ENCODE measurements at places on chromosomes 13 and 19.

DNA sequence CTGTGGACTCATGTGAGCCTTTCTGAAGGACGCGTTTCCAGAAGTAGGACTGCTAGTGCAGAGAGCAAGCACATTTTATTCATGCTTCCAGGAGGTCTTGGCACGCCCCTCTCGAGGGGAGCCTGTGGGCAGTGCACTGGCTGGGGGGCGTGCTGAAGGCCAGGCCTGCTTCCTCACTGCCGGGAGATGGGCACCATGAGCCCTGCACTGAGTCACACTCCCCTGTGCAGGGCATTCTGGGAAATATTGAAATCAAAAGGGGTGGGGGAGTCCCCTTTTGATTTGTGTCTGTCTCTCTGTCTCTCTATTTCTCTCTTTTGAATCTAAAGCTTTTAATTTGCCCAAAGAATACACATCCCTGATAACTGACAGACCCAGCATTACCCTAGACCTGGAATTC, 34.0 kb downstream of the DPF1 start:
- no peak for DNase-seq

DNA sequence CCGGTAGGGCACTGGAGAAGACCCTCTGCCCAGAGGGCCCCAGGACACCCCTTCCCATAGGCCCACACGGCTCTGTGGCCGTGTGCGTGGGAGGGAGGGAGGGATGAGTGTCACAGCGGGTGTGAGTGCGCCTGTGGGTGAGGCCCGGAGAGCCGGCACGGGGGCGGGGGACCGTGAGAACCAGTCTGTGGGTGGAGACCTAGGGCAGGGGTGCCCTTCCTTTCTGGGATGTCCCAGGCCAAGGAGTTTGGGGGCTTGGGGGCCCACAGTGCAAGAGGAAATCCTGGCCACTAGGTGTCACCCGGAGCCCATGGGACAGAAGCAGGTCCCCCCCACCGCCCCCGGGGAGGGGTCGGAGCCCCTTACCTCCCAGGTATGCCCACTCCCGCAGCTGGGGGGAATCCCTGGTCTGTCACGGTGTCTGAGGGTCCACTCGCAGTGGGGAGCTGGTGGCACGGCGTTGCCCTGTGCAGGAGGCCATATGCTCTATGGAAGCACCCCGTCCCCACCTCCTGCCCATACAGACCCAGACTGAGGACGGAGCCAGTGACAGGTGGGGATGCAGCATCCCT, 16.0 kb upstream of the SLC7A10 start:
- DNase-seq, result peak; percentile 63

- peak; percentile 13 for DNase-seq
Measured at GRCh38 chr19:408902-409515, at the start of gene C2CD4C. C2CD4C (minus strand) TSS chr19:409147; CDS start chr19:408361, 786 bp downstream.

DNA sequence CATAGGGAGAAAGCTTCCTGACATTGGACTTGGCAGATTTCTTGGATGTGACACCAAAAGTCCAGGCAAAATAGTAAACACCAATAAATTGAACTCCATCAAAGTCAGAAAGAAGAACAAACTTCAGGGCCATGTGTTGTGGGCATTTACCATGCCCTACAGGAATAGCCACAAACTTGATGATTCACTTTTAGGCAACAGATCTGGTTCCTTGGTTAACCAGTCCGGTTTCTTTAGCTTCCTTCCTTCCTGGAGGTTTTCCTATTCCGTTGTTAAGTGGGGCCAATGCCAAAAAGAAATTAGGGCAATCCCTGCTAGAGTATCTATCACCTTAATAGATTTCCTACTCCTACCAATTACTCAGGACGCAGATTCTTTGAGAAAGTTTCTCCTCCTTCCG, 25.2 kb downstream of the IGFL1 start:
- DNase-seq, result no peak

DNA sequence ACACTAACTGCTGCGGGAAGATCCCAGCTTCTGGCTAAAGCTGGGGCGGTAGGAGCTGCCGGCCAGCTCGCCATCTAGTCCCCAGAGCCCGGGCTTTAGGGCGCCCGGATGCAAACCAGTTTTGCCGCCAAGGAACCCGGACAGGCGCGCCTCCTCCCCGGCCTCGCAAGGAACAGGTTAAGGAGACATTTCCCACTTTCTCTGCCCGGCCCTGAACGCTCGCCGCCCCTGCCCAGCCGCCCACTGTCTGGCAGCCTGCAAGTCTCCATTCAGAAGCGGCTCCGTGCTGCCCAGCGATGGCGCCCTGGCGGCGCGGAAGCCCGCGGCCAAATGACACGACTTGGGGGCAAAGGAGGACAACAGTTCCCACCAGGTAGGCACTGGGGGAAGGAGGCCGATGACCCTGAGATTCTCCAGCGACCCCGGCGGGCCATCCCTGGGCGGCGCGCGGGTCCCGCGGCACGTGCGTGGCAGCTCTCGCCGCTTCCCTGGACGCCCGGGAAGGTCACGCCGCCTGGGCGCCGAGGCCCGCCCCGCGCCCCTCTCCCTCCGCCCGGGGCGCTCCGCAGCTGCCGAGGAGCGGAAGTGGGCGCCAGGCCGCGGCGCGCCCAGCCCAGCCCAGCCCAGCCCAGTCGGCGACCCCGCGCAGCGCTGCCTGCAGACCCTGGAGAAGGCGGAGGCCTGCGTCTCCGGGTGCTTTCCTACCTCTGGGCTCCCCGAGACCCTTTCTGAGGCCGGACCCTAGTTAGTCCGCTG, 42.2 kb upstream of the HNRNPA1L2 start:
- DNase-seq, result no peak

DNA sequence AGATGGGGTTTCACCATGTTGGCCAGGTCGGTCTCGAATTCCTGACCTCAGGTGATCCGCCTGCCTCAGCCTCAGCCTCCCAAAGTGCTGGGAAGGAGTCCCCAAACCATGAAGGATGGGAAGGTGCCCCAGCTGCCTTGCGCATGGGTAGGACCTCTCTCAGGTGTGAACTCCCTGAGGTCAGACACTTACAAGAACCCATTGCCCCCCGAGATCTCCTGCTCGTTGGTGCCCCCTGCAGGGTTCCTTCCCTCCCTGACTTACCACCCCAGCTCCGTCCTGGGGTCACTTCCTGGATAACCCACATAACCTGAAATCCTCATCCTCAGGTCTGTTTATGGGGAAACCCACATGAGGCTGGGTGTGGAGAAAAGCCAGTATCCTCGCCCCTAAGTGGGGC, 41.7 kb downstream of the UNC13A start:
- DNase-seq, result no peak

DNA sequence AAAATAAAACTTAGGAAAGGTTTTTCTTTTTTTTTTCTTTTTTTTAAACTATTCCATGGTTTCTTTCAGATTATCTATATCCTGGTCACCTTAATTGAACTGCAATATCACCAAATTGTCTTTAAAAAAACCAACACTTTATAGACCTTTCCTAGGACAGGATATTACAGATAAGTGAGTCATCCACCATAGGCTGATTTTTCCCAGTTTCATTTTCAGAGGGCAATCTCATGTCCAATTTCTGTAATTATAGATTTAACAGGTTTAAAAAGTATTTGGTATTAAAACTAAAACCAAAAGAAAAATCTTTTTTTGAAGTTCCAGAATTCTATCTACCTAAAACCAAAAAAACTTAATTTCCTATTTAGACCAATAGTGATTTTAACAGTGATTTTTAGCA, 13.2 kb downstream of the SPART start:
- DNase-seq, result no peak

DNA sequence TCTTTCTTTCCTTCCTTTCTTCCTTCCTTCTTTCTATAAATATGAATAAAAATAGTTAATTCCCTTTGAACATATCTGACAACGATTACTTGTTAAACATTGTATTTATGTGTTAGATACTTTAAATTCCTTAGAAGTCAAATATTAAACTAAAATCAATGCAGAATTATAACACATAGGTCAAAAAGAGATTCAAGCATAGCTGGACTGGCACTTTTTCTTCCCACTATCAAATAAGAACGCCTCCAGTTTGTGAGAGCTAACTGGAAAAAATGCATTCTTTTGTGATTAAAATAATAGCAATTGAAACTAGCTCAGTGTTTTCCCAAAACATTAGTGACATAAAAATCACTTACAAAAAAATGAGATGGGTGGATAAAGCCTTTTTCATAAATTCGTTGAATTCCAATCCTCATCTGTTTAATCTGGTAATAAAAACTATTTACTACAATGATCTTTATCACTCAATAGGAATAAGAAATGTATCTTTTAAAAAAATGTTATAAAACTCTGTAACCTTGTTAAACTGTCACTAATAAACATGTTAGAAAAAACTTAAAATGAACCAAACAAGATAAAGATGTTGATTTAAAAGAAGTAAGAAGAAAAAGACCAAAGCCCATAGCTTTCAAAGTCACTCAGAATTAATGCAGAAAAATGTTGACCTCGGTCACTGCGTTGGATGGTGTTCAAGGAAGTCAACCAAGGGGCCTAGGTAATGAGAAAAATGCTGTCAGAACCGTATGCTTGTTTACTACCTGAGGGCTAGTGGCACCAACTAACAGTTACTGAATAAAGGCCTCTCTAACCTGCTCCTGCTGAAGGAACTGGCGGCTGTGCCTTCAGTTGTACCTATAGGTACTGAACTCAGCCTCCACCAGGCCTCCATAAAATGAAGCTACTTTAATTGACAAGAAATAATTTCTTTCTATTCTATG, 1039.5 kb upstream of the SLC10A2 start:
- DNase-seq, result no peak

DNA sequence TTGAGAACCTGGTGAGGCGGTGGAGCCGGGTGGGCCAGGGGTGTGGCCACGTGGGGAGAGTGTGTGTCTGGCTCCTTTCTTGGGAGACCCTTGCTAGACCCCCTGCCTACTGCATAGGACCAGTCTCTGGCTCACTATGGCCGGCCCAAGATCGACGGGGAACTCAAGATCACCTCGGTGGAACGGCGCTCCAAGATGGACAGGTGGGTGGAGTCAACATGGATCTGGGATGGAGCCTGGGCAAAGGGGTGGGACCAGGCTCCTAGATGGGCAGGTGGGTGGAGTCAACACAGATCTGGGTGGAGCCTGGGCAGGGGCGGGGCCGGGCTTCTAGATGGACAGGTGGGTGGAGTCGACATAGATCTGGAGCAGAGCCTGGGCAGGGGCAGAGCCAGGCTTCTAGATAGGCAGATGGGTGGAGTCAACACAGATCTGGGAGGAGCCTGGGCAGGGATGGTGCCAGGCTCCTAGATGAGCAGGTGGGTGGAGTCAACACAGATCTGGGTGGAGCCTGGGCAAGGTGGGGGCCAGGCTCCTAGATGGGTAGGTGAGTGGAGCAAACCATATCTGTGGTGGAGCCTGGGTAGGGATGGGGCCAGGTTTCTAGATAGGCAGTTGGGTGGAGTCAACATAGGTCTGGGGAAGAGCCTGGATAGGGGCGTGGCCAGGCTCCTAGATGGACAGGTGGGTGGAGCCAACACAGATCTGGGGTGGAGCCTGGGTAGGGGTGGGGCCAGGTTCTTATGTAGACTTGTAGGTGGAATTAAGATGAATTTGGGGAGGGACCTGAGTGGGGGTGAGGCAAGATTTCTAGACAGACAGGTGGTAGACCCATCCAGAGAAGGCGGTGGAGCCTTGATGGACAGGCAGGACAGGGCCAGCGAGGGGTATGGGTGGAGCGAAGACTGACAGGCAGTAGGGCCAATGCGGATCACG, 56.5 kb downstream of the VAV1 start:
- no peak for DNase-seq

DNA sequence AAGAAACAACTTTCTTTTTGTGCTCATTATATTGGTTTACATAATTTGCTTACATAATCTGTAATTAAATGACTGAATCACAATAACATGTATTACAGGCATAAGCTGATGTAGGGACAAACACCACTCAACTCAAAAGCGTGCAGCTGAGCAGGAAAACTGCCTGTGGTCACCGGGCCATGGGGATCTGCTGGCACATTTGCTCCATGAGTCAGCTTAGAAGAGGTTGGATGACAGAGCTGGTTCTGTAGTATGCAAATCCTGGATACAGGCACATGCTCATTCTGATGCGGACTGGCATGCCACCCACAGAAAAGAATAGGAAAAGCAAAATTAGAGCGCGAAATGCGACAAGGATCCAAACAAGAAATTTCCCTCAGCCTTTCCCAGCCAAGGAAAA, 128.6 kb downstream of the USP12 start:
- no peak for DNase-seq

- no peak for DNase-seq
Measured at GRCh38 chr13:48403151-48403631, 9.7 kb downstream of the LPAR6 start.

DNA sequence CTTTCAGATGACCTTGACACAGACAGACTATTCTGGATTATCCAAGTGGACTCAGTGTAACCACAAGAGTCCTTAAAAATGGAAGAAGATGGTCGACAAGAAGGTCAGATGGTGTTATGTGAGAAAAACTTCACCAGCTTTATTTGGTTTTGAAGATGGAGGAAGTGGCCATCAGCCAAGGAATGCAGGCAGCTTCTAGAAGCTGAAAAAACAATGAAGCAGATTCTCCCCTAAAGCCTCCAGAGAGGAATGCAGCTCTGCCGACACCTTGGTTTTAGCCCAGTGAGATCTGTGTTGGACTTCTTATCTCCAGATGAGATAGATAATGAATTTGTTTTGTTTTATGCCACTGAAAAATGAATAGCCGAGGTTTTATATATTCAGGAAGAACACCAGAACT, 501.5 kb downstream of the DCT start:
- DNase-seq, result no peak

- no peak for DNase-seq
Measured at GRCh38 chr13:39297664-39298171, 259.5 kb downstream of the NHLRC3 start.

GRCh38 chr13:35478271-35479037, 2.0 kb upstream of the MAB21L1 start:
- DNase-seq, result no peak

DNA sequence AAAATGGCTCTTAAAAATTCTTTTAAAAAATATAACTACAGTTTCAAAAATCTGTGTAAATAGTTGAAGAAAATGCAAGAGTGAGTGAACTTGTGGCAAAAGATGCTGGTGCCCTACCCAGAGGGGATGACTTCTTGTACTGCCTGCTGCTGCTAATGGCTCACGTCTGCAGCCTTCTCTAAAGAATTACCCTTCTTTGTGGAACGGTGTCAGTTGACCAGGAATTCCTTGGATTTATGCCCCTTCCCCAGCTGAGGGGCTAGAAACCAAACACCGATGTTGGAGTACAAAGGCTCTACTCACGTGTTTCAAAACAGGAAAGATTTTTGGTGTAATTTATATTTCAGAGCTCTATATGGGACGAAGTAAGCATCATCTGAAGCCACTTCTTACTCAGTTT, 1582.8 kb downstream of the OLFM4 start:
- no peak for DNase-seq

DNA sequence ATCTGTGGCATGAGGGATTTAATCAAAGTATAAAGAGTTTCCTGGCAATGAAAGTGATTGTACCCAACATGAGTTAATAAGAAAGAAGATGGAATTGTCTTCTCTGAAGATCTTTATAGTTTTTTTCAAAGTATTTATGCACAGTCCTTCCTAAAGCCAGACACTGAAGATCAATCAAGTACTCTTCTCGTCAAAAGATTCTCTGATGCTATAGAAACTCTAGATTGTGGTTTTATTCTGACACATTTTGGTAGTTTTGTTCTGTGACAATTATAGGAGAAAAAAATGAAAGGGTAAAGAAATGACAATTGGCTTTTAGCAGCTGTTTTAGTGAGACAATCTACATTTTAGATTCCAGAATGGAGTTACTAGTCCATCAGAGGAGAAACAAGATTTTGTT, 10.4 kb upstream of the ENOX1 start:
- no peak for DNase-seq

Measured in CD4-positive, alpha-beta T cell (primary cell).